Natural killer cell (primary cell): ENCODE measurements at places on chromosomes 5 and 9.

GRCh38 chr5:32562843-32563242, 22.5 kb upstream of the SUB1 start:
- no peaks in the 10 kb centered on the region for H3K27me3 ChIP-seq
- H3K27ac ChIP-seq, result no peak overlapping the region
- no peaks in the 10 kb centered on the region for H3K4me1 ChIP-seq

GRCh38 chr9:115672477-115673316, 480.9 kb upstream of the PAPPA start:
- H3K27me3 ChIP-seq, result no peaks in the 10 kb centered on the region
- no peaks in the 10 kb centered on the region for H3K4me1 ChIP-seq
- H3K36me3 ChIP-seq, result no peaks in the 10 kb centered on the region
- no peak for DNase-seq
- H3K27ac ChIP-seq, result no peak overlapping the region

GRCh38 chr9:77512876-77513275, 135.2 kb downstream of the GNA14 start:
- no peaks in the 10 kb centered on the region for H3K36me3 ChIP-seq
- H3K27ac ChIP-seq, result no peak overlapping the region
- no peaks in the 10 kb centered on the region for H3K27me3 ChIP-seq

GRCh38 chr9:107810461-107810961, 320.9 kb upstream of the KLF4 start:
- H3K4me3 ChIP-seq, result no peak overlapping the region
- no peaks in the 10 kb centered on the region for H3K4me1 ChIP-seq
- no peaks in the 10 kb centered on the region for H3K27me3 ChIP-seq

DNA sequence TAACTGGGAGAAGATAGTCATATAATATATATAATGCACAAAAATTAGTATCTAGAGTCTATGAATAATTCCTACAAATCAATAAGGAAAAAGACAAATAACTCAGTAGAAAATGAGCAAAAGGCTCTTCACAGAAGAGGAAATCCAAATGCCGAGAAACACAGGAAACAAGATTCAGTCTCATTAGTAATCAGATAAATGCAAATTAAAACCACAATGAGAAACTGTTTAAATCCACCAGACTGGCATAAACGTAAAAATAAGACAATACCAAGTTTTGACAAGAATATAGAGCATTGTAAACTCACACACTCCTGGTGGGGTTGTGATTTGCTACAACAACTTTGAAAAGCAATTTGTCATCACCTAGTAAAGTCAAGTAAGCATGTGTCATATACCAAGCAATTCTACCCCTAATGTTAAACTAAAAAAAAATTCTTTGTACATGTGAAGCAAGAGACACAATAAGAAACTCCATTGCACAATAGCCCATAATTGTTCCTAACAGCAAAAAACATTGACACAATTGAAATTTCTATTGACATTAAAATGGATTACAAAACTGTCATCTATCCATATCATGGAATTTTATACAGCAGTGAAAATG, 21.0 kb upstream of the UBLCP1 start:
- no peaks in the 10 kb centered on the region for H3K4me1 ChIP-seq
- DNase-seq, result no peak
- no peak overlapping the region for H3K4me3 ChIP-seq
- no peaks in the 10 kb centered on the region for H3K36me3 ChIP-seq
- peaks cover 4% of the 10 kb centered on the region for H3K27me3 ChIP-seq
- H3K27ac ChIP-seq, result no peak overlapping the region

DNA sequence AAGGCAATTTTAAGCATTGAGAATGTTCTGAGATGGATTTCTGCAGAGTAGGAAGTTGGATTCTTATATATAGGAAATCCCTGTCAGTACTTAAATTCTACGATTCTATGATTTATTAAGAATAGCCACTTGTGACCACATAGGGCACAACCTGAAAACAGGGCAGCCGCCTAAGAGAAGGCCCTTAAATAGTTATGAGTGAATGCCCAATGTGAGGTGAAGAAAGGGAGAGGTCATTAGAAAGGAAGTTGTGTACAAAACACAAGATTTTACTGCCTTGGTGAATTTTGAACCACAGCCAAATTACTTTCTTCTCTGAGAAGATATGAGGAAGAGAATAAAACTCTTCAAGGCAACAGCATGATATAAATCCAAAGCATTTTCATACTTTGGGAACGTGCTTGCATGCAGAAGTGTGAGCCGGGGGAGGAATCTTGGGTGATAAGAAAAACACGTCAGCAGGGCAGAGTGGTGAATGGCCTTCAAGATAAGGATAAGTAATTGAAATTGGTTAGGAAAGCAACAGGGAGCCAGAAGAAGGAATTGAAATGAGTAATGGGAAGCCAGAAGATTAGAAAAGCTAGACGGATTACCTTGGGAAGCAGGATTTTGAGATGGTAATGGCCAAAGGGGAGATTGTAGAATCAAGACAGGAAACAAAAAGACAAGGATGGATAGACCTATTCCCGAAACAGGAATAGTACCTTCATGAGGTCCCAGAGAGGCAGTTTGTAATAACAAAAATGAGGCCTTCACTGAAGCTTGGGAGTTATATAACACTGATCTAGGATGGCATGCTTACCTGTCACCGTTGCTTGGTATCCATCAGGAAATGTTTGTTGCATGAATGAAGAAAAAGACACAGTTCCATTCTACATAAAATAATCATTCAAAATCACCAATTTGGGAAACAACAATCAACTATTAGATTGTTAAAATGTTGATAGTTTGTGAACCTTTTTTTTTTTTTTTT, 244.3 kb downstream of the PDE4D start:
- H3K4me1 ChIP-seq, result no peaks in the 10 kb centered on the region
- H3K27me3 ChIP-seq, result no peaks in the 10 kb centered on the region
- no peak overlapping the region for H3K4me3 ChIP-seq
- no peak overlapping the region for H3K27ac ChIP-seq

DNA sequence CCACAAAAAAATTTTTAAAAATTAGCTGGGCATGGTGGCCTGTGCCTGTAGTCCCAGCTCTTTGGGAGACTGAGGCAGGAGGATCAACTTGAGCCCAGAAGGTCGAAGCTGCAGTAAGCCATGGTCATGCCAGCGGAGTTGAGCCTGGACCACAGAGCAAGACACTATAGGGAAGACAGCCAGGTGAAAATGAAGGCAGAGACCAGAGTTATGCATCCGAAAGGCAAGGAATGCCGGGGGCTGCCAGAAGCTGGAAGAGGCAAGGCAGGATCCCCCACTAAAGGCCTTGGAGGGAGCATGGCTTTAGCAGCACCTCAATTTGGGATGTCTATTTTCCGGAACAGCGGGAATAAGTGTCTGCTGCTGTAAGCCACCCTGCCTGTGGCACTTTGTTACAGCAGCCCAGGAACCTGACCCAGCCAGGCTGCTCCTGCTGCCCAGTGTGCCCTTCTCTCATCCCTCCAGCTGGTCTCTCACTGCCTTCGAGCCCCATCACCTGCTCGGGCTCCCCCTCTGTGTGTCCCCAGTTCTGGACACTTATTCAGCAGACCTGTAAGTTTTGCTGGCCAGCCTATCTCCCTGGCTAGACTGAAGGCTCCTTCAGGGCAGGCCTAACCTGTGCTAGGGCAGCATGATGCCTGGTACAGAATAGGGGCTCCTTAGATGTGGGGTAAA, 16.8 kb upstream of the JADE2 start:
- peaks cover 10% of the 10 kb centered on the region for H3K4me1 ChIP-seq
- H3K27ac ChIP-seq, result no peak overlapping the region
- H3K27me3 ChIP-seq, result no peaks in the 10 kb centered on the region
- no peak overlapping the region for H3K4me3 ChIP-seq
- no peaks in the 10 kb centered on the region for H3K36me3 ChIP-seq

DNA sequence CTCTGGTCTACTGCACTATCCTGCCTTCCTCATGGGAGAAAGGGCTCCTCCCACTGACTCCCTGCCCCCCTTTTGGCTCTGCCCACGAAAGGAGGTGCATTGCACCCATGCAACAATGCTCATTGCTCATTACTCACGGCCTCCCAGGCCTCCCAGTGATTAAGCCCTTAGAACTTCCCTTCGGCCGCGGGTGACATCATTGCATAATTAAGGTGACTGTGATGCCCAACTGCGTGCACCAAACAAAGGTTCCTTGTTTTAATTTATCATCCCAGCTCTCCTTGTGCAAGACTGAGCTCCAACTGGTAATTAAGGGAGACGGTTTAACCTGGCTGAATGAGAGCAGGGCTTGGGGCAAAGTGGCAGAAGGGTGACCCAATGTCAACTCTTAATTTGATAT, 180.4 kb downstream of the GAS1 start:
- DNase-seq, result no peak
- H3K4me1 ChIP-seq, result peaks cover 10% of the 10 kb centered on the region
- no peak overlapping the region for H3K27ac ChIP-seq
- H3K27me3 ChIP-seq, result no peaks in the 10 kb centered on the region
- H3K36me3 ChIP-seq, result no peaks in the 10 kb centered on the region
- H3K4me3 ChIP-seq, result no peak overlapping the region

GRCh38 chr5:102777099-102777498, 22.0 kb downstream of the PAM start:
- no peak overlapping the region for H3K27ac ChIP-seq
- no peaks in the 10 kb centered on the region for H3K27me3 ChIP-seq
- H3K4me3 ChIP-seq, result no peak overlapping the region
- no peaks in the 10 kb centered on the region for H3K36me3 ChIP-seq

- H3K27me3 ChIP-seq, result no peaks in the 10 kb centered on the region
- peaks cover 4% of the 10 kb centered on the region for H3K4me1 ChIP-seq
- no peak overlapping the region for H3K4me3 ChIP-seq
Measured at GRCh38 chr5:156835905-156836304, 14.2 kb upstream of the PPP1R2B start.

- H3K4me3 ChIP-seq, result no peak overlapping the region
- H3K4me1 ChIP-seq, result no peaks in the 10 kb centered on the region
- no peak for DNase-seq
- H3K27me3 ChIP-seq, result no peaks in the 10 kb centered on the region
- H3K36me3 ChIP-seq, result no peaks in the 10 kb centered on the region
- no peak overlapping the region for H3K27ac ChIP-seq
Measured at GRCh38 chr5:127723571-127723970, 20.4 kb downstream of the CCDC192 start.

DNA sequence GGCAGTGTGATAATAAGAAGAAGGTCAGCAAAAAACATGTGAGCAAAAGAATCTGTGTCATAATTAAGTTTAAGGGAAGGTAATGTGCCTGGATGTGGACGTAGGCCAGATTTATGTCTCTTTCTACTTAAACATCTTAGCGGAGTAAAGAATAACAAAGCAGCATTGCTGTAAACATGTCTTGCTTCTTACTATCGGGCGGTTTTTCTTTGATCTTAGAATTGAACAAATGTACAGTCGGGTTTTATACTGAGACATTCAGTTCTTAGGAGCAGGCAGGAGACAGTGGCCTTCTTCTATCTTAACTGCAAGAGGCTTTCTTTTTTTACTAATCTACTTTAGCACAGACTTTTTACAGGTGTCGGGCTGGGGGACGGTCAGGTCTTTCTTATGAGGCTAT, 40.4 kb upstream of the FLT4 start:
- no peak for DNase-seq
- H3K36me3 ChIP-seq, result no peaks in the 10 kb centered on the region
- peaks cover 27% of the 10 kb centered on the region for H3K4me1 ChIP-seq

GRCh38 chr9:35920051-35920620, 10.8 kb downstream of the SPAAR start:
- no peaks in the 10 kb centered on the region for H3K27me3 ChIP-seq
- H3K27ac ChIP-seq, result no peak overlapping the region
- H3K4me1 ChIP-seq, result no peaks in the 10 kb centered on the region
- DNase-seq, result no peak
- no peak overlapping the region for H3K4me3 ChIP-seq
- no peaks in the 10 kb centered on the region for H3K36me3 ChIP-seq

GRCh38 chr5:157554179-157555036, 21.2 kb downstream of the ADAM19 start:
- H3K4me3 ChIP-seq, result no peak overlapping the region
- DNase-seq, result no peak
- H3K27me3 ChIP-seq, result no peaks in the 10 kb centered on the region
- no peak overlapping the region for H3K27ac ChIP-seq

DNA sequence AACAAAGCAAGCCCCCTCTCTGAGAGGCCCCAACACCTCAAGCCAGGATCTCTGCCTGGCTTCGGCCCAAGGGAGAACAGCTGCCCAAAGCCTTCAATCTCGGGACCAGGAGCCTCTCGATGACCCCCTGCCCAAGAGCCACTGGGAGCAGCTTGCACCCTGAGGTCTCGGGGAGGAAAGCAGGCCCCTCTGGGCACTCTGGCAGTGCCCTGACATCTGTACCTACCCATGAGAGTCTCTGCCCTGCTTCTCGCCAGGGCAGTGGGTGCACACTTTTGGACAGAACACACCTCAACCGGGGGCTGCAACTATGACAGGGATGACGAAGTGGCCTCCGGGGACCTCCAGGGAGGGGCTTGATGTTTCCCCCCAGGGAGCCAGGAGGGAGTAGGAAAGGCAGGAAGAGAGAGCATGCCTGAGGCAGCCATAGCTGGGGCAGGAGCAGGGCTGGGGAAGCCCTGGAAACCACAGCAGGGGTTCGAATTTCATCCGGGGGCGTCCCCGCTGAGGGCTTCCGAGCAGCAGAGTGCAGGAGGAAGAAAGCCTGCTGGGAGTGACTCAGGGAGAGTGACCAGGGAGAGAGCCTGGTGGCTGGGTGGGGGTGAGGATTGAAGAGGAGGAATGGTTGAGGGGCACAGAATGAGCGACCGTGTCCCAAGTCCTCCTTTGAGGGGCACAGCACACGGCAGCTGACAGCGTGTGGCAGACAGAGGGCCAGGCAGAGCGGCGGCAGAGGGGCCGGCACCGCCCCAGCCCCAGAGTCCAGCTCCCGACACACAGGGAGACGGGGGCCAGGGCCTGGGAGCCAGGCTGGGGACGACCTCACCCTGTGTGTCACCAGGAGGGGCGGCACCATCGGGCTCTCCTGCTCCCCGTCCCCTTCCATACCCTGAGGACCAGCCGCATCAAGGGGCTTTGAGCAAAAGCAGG, 1.8 kb downstream of the LPCAT1 start:
- no peak for DNase-seq
- H3K4me3 ChIP-seq, result peak overlapping the region; percentile 68
- H3K27ac ChIP-seq, result peak overlapping the region; percentile 46

- no peak overlapping the region for H3K27ac ChIP-seq
- H3K27me3 ChIP-seq, result no peaks in the 10 kb centered on the region
- H3K4me1 ChIP-seq, result no peaks in the 10 kb centered on the region
- no peak for DNase-seq
Measured at GRCh38 chr5:41519801-41520200, 9.4 kb upstream of the PLCXD3 start.

- no peaks in the 10 kb centered on the region for H3K27me3 ChIP-seq
- H3K4me3 ChIP-seq, result no peak overlapping the region
- no peak overlapping the region for H3K27ac ChIP-seq
- H3K4me1 ChIP-seq, result peaks cover 10% of the 10 kb centered on the region
Measured at GRCh38 chr9:79671558-79671957, 99.8 kb downstream of the TLE4 start.

GRCh38 chr5:139710319-139711066, 62.3 kb downstream of the CXXC5 start:
- DNase-seq, result peak; percentile 84
- H3K27ac ChIP-seq, result peak overlapping the region; percentile 97
- H3K4me1 ChIP-seq, result peaks cover 53% of the 10 kb centered on the region
- no peaks in the 10 kb centered on the region for H3K27me3 ChIP-seq

GRCh38 chr5:142484821-142485387, 160.1 kb upstream of the SPRY4 start:
- H3K4me3 ChIP-seq, result no peak overlapping the region
- DNase-seq, result no peak
- H3K36me3 ChIP-seq, result no peaks in the 10 kb centered on the region
- H3K4me1 ChIP-seq, result no peaks in the 10 kb centered on the region
